Calu3 (cell line): ENCODE measurements at places on chromosomes 2 and 18. TPM values are rescaled to one million over a fixed set of nuclear protein-coding genes. Genes with fewer than 3 reads are reported as not detected.

HOXD10 gene
- total RNA-seq = not detected in 2 replicates

GRCh38 chr2:119429225-119429981 lies 2.3 kb upstream of the TMEM37 start:
- no peak overlapping the region for H3K27ac ChIP-seq
- peaks cover 4% of the 10 kb centered on the region for H3K36me3 ChIP-seq
- peaks cover 24% of the 10 kb centered on the region for H3K27me3 ChIP-seq
- no peak overlapping the region for H3K4me3 ChIP-seq

DNA sequence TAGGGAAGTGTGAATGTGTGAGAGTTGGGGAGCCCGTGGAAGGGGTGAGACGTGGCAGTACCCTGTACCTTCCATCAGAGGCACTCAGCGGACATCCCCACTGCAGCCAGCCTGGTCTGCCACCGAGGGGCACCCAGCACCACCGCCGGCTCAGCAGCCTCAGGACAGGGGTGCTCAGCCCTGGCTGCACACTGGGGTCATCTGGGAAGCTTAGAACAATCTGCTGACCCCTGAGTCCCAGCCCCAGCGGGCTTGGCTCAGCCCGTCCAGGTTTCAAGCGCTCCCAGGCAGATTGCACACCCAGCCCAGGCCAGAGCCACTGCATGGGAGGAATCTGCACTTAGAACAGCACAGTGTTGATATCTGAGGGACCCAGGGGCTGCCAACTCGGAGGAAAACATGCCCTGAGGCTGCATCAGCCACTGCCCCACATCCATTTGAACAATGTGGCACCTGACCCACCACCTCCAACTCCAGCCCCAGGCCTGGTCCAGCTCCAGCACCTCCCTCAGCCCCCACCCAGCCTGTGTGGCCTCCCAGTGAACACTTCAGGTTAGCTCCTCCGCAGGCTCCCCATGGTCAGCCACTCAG lies 147.1 kb upstream of the OTOS start:
- no peak overlapping the region for H3K4me3 ChIP-seq
- no peaks in the 10 kb centered on the region for H3K36me3 ChIP-seq
- DNase-seq = no peak
- peaks cover 75% of the 10 kb centered on the region for H3K27me3 ChIP-seq
- no peak overlapping the region for H3K27ac ChIP-seq

DNA sequence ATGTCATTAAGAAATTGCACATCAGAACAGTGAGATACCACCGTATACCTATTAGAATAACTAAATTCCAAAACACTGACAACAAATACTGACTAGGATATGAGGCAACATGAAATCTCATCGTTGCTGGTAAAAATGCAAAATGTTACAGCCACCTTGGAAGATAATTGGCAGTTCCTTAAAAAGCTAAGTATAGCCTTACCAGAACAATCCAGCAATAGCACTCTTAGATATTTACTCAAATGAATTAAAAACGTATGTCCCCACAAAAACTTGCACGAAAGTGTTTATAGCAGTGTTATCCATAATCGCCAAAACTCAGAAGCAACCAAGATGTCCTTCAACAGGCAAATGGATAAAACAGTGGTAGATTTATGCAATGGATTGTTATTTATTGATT lies 241.7 kb downstream of the EPHA4 start:
- H3K36me3 ChIP-seq = no peaks in the 10 kb centered on the region
- H3K4me1 ChIP-seq = no peaks in the 10 kb centered on the region
- no peak for DNase-seq
- no peak overlapping the region for H3K4me3 ChIP-seq

- no peak for DNase-seq
- H3K4me3 ChIP-seq = no peak overlapping the region
- peaks cover 7% of the 10 kb centered on the region for H3K36me3 ChIP-seq
These were observed 49.3 kb downstream of the RNF144A start for GRCh38 chr2:6966446-6966940.

GRCh38 chr2:46072101-46072820 lies 224.9 kb upstream of the EPAS1 start:
- H3K4me1 ChIP-seq = peaks cover 44% of the 10 kb centered on the region
- peak overlapping the region; percentile 84 for H3K27ac ChIP-seq
- DNase-seq = no peak
- H3K27me3 ChIP-seq = no peaks in the 10 kb centered on the region
- no peak overlapping the region for H3K4me3 ChIP-seq
